ENCODE measurements at places on chromosomes 4 and X.

- DNase-seq: no peak
Measured at GRCh38 chrX:38260231-38260630, 39.6 kb upstream of the SRPX start.

- DNase-seq: no peak
Measured at GRCh38 chr4:5755679-5756078, 44.7 kb downstream of the EVC start.

- DNase-seq: no peak
Measured at GRCh38 chr4:144646523-144647094, 653 bp downstream of the HHIP start.

DNA sequence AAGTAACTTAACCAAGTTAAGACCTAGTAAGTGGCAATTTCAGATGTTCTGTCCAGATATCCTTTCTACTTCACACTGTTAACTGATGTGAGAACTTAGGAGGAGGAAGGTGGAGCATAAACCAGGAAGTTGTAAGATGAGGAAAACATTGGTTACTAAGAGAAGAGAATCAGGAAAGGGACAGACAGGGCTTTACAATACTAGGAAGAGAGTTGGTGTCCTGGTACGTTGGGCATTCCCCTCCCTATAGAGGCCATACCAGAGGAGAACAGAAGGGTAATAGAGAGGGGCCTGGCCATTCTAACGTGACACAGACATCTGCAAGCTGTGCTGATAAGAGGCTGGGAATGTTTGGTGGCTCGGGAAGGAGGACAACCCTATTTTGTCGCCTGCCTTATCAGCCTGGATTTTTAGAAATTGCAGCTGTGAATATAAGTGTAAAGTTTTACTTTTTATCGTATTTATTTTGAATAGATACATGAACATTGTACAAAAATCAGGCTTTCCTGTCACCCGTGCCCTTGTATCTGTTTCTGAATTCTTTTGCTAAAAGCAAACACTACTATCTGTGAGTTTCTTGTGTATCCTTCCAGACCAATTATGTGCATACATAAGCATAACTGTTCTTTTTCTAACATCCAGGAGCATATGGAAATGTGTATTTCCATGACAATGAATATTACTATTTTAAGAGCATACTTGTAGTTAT lies 53.5 kb upstream of the HPRT1 start:
- DNase-seq: no peak

GRCh38 chr4:185318679-185319078 lies 77.0 kb downstream of the LRP2BP start:
- DNase-seq: no peak

- DNase-seq: no peak
Measured at GRCh38 chr4:60865273-60865672, 334.9 kb upstream of the ADGRL3 start.

DNA sequence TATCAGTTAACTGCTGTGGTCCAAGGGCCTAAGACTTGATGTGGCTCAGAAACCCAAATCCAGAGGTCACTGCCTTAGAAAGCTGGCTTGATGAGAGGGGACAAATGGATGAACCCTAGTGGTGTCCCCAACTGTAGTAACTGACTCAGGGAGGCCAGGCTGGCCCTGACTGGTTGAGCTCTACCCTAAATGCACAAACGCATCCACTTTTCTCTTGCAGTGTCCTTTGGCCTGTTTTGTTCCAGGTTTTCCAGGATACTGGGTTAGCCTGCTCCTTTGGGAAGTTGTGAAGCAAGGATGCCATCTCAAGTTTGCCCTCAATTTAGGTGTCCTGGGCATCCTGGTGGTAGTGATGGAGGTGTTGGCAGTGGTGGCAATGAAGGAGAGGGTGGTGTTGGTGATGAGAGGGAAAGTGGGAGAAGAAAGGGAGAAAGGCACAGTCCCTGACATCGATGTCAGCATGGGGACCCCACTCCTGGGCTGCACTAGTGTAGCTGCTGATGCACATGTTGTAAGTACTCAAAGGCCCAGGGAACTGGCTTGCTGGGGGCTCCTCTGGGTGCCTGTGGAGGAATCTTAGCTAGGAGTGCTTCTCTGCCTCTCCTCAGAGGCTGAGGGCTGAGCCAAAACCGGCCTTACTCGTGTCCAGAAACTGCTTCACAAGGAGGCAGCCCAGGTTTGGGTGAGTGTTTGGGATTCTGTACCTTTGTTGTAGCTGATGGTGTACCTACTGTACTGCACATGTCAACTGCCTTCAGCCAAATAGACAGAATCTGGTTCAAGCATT lies 2.9 kb upstream of the HAND2 start:
- DNase-seq: no peak

DNA sequence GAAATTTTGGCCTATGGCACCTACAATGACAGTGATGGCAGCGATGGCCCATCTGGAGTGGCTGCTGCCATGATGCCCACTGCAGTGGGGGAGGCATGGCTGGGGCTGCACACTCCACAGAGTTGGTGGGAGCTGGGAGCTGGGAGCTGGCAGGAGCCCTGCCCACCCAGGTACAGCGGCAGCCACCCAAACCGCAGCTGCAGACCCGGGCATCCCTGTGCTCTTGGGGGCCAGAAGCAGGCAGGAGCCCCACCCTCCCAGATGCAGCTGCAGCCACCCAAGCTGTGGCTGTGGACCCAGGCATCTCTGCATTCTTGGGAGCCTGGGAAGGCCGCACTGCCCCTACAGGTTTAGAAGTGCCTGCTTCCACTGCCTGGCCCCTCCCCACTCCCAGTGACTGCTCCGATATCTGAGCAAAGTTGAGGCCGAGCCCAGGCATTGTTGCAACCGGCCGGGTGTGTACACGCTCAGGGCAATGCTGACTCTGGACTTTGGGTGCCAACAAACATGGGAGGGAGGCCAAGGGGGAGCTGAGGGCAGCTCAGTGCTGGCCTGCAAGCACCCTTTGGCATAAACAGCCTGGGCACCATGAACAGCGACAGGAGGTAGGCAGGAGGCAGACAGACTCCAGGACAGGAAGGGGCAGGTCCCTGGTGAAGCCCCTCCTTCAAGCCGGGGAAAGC lies 82.8 kb downstream of the PPP4R3C start:
- no peak for DNase-seq

- no peak for DNase-seq
Measured at GRCh38 chr4:136329042-136329662, 1203.1 kb downstream of the PCDH18 start.

DNA sequence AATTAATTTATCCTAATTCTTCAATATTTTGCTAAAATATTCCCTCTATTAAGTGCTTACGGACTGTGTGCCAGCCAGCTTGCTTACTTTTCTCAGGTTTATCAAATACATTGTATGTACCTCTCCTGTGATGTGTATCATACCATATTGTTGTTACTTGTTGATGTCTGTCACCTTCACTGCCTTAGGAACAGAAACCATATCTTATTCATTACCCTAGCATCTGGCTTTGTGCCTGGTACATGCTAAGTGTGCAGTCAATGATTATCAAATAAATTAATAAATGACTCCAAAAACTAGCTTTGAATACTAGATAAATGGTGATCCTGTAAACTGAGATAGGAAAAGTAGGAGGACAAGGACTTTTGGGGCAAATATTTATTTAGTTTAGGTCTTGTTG lies 6.9 kb downstream of the CLCN3 start:
- DNase-seq: no peak

- DNase-seq: no peak
Measured at GRCh38 chr4:30821275-30821674, 101.1 kb downstream of the PCDH7 start.

GRCh38 chrX:47030339-47030738 lies 47.9 kb upstream of the RGN start:
- no peak for DNase-seq

- DNase-seq: no peak
Measured at GRCh38 chr4:30553706-30554105, 166.5 kb upstream of the PCDH7 start.

GRCh38 chr4:1533501-1534064 lies 127.3 kb upstream of the NKX1-1 start:
- no peak for DNase-seq

GRCh38 chr4:133997436-133997835 lies 204.2 kb downstream of the PABPC4L start:
- no peak for DNase-seq

- DNase-seq: peak; percentile 6
Measured at GRCh38 chrX:130916636-130917422, 13.8 kb upstream of the ENOX2 start.

DNA sequence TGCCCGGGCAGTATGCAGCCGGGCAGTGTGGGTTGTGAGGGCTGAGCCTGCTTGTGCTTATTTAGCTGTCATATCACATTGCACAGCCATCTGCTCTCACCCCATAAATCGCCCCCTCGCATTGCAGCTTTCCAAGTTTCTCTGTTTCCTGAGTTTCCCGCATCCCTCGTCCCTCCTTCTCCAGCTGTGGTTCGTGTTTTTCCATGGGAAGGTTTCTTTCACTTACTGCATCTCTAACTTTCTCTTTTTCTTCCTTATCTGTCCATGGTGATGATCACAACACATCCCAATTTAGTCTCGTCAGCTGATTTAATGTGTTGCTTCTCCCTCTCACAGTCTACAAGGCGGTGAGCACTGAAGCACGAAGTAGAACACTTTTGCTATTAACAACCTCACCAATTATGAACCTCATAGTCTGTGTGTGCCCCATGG lies 118.1 kb downstream of the ENPP6 start:
- no peak for DNase-seq

DNA sequence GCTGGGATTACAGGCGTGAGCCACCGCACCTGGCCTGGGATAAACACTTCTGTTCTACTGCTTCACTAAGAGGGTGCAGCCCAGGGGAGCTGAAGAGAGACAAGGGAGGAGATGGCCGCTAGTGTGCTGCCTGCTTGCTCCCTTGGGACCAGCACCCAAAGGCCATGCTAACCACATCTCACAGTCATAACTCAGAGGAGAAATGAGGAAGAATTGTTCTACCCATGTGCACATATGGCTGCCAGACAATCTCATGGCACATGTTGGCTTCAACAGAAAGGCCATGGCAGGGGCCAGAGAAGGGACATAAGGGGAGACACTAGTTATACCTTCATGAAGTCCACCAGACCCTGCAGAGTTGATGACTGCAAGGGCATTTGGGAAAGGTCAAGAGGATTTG lies 22.4 kb downstream of the CLDN22 start:
- no peak for DNase-seq

DNA sequence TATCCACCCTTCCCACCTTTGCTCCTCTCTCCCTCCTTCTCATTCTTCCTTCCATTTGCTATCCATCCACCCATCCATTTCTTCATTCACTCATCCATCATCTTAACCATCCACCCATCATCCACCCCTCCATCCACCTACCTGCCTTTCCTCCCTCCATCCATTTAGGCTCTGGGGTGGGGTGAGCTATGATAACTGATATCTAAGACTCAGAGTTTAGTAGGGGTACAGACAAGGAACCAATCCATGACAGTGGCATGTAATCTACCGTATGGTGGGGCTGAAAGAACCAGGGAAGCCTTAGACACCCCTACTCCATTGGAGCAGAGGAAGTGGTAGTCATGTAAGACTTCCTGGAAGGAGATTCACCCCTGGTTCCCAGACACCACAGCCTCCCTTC lies 23.2 kb downstream of the PSAPL1 start:
- DNase-seq: no peak

DNA sequence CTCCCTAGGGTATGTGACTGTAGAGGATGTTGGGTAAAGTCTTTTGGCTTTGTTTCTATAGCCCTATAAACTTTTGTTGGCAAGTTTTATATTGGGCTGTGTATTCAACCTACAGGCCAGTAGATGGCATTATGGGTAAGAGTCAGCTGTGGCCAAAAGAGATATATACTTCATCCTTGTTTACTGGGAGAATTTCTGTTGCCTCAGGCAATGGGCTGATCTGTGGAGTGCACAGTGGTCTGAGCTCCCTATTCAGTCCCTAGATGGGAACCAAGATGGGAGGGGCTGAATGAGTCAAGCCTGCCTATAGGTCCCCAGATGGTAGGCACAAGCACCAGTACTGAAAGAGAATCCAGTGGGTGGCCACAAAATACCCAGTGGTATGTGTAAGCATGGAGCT lies 580.6 kb downstream of the EPHA5 start:
- DNase-seq: no peak

DNA sequence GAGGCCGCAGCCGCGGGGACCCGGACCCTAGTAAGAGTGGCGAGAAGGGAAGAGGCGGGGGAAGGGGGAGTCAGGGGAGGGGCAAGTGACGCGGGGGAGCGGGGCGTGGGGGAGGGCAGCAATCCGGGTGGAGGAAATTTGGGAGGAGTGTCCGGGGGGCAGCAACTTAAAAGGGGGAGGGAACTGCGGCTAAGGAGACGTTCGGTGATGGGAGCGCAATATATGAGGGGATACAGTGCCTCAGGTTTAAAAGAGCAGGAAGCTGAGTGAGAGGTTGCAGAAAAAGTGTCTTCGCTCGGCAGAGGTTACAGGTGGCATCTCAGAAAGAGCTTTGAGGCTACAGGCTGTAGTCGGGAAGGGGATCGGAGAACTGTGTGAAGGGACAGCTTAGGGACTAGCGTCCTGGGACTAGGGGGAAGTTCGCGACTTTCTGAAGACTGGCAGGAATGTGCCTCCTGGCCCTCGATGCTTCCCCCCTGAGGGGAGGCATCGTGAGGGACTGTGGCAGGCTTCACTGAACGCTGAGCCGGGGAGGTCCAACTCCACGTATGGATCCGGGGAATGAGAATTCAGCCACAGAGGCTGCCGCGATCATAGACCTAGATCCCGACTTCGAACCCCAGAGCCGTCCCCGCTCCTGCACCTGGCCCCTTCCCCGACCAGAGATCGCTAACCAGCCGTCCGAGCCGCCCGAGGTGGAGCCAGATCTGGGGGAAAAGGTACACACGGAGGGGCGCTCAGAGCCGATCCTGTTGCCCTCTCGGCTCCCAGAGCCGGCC lies 519 bp downstream of the FOXO4 start:
- DNase-seq: no peak

DNA sequence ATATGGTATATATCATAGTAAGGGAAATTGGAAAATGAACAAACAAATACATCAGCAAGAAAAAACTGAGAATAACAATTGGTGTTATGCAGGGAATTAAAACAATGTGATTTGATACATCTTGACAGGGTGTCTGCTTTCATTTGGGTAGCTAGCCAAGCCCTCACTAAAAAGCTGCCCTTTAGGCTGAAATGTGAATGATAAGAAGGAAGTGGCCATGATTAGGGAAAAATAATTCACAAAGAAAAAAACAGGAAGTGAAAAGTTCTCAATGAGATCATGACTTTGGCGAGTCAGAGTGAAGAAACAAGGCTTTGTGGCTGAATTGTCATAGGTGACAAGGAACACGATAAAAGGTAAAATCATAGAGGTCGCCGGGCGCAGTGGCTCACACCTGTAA lies 675.8 kb upstream of the SLIT2 start:
- DNase-seq: no peak

- DNase-seq: no peak
Measured at GRCh38 chr4:77465271-77465670, 140.3 kb upstream of the CXCL13 start.

- no peak for DNase-seq
Measured at GRCh38 chrX:39203427-39203826, 402.2 kb downstream of the MID1IP1 start.

- peak; percentile 4 for DNase-seq
Measured at GRCh38 chr4:17535906-17536305, 20.9 kb downstream of the CLRN2 start.

GRCh38 chrX:96372313-96373046 lies 312.2 kb upstream of the DIAPH2 start:
- no peak for DNase-seq

GRCh38 chrX:154051201-154051810 lies 31.6 kb upstream of the IRAK1 start:
- DNase-seq: peak; percentile 69

- DNase-seq: no peak
Measured at GRCh38 chr4:101081166-101081565, 266.2 kb downstream of the PPP3CA start.

- no peak for DNase-seq
Measured at GRCh38 chrX:44010626-44011025, 37.4 kb upstream of the NDP start.
